ENCODE measurements at places on chromosomes 4 and X.
A peak's percentile ranks its signal among the peaks of the same experiment; 100 is the strongest.

DNA sequence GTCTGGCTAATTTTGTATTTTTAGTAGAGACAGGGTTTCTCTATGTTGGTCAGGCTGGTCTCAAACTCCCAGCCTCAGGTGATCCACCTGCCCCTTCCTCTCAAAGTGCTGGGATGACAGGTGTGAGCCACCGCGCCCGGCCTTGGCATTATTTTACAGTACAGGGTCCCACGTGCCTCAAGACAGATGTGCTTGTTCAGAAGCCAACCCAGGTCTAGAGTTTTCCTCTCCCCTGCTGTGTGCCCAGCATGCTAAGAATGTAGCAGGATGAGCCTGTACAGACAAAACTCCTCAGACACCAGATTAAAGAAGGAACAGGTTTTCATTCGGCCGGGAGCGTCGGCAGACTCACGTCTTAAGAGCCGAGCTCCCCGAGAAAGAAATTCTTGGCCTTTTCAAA lies 42.2 kb downstream of the CRLF2 start:
- no peak for DNase-seq

DNA sequence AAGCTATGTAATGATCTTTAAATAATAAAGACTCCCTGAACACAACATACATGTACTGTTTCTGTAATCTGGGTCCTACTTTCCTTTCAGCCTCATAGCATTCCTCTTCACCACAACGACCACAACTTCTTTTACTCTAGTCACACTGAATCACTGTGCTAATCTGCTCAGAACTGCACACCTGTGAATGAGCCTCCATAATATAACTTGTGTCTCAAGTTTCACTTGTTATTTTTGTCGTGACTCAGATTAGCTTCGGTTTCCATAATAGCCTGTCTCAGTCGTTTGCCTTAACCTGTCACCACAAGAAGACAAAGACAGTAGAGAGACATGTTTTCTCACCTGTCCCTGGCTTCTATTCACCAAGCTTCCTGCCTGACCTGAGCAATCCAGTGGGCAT lies 61.8 kb downstream of the MAGED1 start:
- DNase-seq: no peak

- no peak for DNase-seq
These were observed 73.3 kb downstream of the CRLF2 start for GRCh38 chrX:1139185-1139500.

DNA sequence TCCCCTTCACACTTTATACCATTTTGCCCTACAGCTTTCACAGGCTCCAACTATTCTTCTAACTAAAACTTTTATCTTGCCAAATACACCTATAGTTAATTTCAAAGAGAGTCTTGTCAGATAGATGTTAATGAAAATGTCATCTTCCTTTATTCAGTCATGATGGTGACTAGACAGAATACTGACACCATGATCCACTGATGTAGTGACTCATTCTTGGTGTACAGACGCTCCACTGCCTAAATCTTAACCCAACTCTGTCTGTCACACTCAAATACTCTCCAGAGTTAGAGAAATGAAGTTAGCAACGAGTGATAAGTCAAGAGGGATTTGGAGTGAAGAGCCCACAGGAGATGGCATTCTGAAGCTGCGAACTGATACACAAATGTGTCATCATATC lies 32.1 kb upstream of the HDAC8 start:
- DNase-seq: no peak

- DNase-seq: no peak
These were observed 17.4 kb downstream of the ADGRG4 start for GRCh38 chrX:136318156-136318555.

- DNase-seq: peak; percentile 18
These were observed 113.8 kb downstream of the ADRA2C start for GRCh38 chr4:3879681-3880614.

DNA sequence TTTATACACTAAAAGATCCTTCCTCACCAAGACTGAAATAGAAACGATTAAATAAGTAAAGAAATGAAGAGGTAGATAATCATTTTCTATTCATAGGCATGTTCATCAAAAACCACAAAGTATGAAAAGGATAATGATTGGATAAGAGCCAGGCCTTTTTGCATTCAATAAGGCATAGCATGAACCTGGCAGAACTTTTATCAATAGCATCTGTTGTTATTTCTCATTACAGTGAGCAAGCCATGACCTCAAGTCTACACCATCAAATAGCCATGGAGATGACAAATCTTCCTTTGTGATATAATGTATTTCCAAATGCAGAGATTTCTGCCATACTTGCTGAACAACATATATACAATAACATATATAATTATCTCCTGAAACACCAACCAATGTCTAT lies 206.0 kb upstream of the SLC7A11 start:
- DNase-seq: no peak

GRCh38 chr4:105998171-105999063 lies 103.1 kb downstream of the NPNT start:
- DNase-seq: no peak

DNA sequence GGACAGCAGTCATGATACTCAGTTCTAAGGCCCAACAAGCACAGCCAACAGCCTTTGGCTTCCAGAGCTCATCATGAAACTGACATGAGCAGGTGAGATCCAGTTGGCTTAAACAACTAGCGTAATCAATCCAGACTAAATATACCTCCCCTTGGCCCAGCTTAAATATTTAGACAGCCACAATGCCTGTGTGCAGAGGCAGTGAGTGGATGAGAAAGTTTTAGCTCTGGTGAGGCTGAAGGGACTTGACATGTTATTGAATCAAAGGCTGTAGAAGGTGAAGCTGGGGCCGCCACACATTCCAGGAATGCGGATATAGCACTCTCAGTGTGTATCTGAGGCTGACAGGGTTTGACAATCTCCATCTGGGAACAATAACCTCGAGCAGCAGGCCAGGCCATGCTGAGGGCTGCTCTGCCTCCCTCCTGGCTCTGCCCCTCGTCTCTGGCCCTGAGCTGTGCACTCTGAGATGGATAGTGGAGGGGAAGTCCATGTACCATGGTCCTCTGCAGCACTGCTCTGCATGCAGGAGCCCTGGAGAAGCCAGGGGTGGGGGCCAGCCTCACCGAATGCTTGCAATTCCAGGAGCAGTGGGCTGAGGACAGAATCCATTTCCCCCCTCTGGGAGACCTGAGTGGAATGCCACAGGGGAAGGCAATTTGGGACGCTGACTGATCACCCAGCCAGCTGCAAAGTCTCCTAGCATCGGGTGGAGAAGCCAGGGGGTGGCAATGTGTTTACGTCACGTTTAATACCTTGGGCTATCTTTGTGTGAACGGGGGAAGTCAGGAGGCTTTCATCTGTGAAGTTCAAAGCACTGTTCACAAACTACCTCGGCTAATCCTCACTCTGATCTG lies 37.3 kb upstream of the RASL11B start:
- DNase-seq: no peak

DNA sequence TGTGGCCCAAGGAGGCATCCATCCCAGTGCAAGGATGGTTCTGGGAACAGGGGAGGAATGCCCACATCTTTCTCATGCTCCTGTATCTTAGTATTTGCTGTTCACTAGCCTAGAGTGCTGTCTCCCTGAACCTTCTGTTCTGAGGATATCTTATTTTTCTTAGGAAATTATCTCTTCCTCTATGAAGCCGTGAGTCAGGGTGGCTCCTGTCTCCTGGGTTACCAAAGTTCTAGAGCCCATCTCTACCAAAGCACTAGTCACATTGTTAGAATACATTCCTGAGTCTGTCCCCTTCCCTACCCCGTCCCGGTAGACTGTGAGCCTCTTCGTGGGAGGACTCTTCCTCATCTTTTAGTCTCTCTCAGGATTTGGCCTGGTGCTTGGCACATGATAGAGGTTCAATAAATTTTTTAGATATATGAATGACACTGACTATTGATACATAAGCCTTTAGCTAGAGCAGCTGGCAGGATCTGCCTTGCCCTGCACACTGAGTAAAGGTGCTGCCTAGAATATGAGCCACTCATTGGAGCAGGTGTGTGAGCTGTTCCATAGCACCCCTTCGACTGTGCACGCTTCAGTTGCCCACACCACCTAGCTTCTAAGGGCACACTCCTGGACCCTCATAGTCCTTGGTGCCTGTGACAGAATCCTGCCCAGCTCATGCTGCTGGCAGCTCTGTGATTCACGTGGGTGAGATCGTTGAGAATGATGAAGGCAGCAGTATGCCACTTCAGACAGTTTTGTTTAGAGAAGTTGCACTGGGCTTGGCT lies 13.3 kb downstream of the CXCR3 start:
- no peak for DNase-seq

GRCh38 chrX:21658152-21658737 lies at the start of gene KLHL34:
Gene KLHL34 (minus strand): TSS chrX:21658330. CDS start chrX:21657788, 542 bp downstream.
- peak; percentile 22 for DNase-seq

DNA sequence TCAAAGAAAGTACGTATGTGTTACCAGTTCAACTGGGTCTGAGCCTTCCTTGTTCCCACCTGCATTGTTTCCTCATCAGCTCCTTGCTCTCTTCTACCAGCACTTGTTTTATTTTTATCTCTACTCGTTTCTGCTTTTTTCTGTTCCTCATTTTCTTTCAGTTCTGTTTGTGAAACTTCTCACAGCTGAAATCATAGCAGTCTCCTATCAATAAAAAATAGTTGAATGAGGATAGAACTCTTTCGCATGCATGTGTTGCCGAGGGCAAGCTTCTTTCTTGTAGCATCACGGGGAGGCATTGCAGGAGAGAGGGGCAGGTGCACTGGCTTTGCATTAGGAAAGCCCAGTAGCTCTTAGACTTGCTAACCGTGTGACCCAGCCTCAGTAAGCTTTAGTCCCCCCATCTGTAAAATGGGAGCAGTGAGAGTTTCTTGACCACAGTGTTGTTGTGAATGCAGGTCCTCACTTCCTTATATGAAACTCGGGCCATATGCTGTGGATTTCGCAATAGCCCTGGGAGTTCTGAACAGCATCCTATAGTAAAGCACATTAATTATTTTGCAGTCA lies 24.7 kb downstream of the OFD1 start:
- no peak for DNase-seq

- no peak for DNase-seq
These were observed 185.9 kb downstream of the STK32B start for GRCh38 chr4:5237086-5237660.

DNA sequence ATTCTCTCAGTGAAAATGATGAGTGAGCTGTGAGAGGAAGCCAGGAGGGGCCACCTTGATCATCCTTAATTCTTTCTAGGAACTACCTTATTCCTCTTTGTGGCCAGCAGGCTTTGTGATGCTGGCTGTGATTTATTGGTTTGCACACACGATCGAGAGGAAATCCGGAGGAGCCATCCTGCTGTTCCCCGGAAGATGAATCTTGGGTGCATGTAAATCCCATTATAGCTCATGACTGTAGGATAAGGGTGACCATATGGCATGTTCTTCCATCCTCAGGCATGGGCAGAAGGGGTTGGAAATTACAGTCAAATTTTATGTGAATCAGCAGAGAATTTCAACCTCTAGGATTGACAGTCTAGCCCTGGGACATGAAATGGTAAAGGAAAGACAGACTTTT lies 254.5 kb downstream of the UNC5C start:
- DNase-seq: no peak

DNA sequence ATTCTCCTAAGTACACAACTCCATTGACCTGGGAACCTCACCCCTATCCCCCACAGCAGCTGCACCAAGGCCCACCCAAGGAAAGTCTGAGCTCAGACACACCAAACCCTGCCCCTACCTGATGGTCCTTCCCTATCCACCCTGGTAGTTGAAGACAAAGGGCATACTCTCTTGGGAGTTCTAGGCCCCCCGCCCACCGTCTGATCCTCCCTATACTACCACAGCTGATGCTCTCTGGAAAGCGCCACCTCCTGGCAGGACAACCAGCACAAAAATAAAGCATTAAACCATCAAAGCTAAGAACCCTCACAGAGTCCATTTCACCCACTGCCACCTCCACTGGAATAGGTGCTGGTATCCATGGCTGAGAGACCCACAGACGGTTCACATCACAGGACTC lies 83.6 kb downstream of the ANAPC10 start:
- no peak for DNase-seq

DNA sequence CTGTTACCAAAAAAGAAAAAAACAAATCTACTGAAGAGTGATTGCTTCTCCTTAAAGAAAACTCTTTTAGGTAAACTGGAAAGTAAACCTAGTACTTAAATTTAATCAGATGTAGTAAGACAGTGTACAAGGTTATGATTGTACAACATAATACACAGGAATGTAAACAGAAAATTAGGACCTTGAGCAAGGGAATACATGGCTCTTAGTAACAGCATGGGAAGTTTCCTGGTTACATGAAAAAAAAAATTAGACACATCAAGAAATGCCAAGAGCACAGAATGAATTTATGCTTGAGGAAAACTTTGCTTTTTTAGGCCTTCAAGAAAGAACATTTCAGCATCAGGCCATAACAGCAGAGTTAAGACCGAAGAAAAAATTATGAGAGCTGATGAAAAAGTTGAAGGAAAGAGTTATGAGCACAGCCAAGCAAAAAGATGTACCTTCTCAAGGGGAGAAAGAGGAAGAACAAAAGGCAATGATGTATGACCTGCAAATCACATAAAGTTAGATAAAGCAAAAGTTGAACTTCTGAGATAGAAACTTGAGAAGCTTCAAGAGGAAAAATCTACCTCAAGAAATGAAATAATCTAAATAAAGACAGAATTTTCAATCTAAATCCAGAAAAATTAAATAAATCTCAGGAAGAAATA lies 311.6 kb downstream of the GALNTL6 start:
- DNase-seq: no peak

- DNase-seq: no peak
These were observed 151.6 kb upstream of the ZC4H2 start for GRCh38 chrX:65127842-65128241.

GRCh38 chrX:100207331-100208024 lies 202.6 kb downstream of the PCDH19 start:
- no peak for DNase-seq

DNA sequence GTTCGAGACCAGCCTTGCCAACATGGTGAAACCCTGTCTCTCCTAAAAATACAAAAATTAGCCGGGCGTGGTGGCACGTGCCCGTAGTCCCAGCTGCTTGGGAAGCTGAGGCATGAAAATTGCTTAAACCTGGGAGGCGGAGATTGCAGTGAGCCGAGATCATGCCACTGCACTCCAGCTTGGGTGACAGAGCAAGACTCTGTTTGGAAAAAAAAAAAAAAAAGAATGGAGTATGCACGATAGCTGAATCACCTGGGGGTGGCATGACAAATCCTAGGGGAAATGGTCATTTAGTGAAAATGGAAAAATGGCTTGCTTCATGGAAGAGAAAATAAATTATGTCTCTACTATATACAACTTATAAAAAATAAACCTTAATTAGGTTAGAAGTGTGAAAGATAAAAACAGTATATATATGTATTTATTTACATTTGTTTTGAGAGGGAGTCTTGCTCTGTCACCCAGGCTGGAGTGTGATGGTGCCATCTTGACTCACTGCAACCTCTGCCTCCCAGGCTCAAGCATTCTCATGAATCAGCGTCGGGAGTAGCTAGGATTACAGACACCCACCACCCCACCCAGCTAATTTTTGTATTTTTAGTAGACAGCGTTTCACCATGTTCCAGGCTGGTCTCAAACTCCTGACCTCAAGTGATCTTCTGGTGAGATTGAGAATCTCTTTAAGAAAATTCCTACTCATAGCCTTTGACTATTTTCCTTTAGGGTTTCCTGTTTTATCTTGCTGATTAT lies 19.3 kb upstream of the ING2 start:
- no peak for DNase-seq

Measured in activated CD4-positive, alpha-beta memory T cell treated with anti-CD3 and anti-CD28 coated beads for 36 hours (primary cell).